Posterior vena cava (tissue), 2 donors: ENCODE measurements at places on chromosomes 12 and 14.

DNA sequence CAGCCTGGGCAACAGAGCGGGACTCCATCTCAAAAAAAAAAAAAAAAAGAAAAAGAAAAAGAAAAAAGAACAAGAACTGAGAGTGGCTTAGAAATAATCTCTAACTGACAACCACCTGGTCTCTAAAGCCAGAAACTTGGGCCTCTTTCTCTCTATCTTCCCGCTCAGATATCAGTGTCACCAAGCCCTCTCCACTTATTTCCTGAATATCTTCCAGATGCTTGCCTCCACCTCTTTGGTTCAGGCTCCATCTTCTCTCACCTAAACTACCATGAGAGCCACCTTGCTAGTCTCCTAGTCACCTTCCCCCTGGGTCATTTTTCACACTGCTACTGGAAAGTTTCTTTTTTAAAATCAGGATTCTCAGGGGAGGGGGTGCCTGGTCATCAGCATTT lies 1.8 kb upstream of the TM9SF1 start:
- no peak for DNase-seq

- no peak for DNase-seq
These were observed 24.6 kb upstream of the APOF start for GRCh38 chr12:56387152-56387736.

GRCh38 chr12:107319533-107320032 lies 226.2 kb upstream of the CRY1 start:
- DNase-seq = no peak

GRCh38 chr12:71216725-71217579 lies 59.2 kb upstream of the TSPAN8 start:
- no peak for DNase-seq

GRCh38 chr12:75977590-75977951 lies 54.0 kb downstream of the PHLDA1 start:
- DNase-seq = no peak

- no peak for DNase-seq
These were observed 1504.8 kb upstream of the TMEM132C start for GRCh38 chr12:126762150-126762549.

DNA sequence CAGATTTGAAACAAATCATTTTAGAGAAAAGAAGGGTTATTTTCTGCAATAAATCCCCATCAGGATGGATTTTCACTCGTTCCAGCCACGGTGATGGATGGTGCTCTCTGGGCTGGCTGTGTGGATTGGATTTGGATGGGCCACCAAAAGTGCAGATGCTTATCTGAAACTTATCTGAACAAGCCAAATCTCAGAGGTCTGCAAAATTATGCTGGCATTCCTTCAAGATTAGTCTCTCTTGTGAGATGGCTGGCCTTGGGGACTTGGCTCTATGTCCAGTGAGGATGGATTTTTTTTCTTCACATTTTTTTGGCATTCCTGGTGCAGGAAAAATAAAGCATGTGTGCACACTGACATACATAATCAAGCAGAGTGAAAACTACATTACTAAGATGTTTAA lies 341.9 kb downstream of the GXYLT1 start:
- no peak for DNase-seq

DNA sequence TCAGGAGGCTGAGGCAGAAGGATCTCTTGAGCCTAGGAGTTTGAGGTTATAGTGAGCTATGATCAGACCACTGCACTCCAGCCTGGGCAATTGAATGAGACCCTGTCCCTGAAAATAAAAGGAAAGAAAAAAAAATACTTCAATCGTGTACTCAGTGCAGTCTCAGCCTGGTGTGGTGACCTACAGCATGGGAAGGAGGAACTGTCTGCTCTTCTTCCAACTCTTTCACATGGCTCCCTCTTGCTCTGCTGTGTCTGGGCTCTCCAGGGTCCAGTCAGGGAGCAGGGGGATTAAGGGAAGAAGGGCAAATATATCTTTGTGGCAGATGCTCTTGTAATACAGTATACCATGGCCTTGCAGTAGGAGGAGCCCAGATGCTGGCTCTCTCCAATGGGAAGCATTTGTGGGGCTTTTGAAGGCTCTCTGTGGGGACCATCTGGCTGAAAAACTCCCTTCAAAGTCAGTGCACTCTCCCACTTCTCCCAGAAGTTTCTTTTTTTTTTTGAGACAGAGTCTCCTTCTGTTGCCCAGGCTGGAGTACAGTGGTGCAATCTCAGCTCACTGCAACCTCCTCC lies 76.6 kb upstream of the TMPO start:
- no peak for DNase-seq

GRCh38 chr14:56676042-56676441 lies 96.4 kb downstream of the TMEM260 start:
- no peak for DNase-seq

- DNase-seq = no peak
These were observed 2.2 kb downstream of the PCBP2 start for GRCh38 chr12:53453953-53454640.

GRCh38 chr12:122740351-122740750 lies 9.7 kb upstream of the HCAR1 start:
- DNase-seq = no peak

- no peak for DNase-seq
These were observed 103.3 kb upstream of the FKBP4 start for GRCh38 chr12:2691345-2692071.

GRCh38 chr12:48881686-48882314 lies 16.1 kb upstream of the RND1 start:
- DNase-seq = no peak

DNA sequence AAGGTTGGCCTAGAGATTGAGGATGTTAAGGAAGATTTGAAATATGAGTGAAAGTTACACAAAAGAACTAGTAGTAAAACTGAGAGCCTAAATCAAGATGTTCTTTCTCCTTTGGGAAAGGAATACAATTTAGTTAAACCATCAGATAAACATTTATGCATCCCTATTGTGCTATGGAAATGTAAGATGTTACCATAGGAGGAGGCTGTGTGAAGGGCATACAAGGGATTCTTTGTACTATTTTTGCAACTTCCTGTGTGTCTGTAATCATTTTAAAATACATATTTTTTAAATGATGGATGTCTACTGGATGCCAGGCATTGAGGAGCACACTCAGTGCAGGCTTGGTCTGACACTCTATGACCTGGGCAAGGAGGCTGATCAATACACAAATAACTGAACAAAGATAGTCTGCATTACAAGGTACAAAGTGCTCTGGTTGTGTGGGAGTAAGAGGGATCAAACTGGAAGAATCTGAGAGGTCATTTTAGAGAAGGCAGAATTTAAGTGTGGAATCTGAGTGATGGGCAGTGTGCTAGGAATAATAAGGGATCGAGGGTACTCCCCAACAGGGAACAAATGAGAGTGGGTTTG lies 5.8 kb upstream of the CHPT1 start:
- DNase-seq = no peak

DNA sequence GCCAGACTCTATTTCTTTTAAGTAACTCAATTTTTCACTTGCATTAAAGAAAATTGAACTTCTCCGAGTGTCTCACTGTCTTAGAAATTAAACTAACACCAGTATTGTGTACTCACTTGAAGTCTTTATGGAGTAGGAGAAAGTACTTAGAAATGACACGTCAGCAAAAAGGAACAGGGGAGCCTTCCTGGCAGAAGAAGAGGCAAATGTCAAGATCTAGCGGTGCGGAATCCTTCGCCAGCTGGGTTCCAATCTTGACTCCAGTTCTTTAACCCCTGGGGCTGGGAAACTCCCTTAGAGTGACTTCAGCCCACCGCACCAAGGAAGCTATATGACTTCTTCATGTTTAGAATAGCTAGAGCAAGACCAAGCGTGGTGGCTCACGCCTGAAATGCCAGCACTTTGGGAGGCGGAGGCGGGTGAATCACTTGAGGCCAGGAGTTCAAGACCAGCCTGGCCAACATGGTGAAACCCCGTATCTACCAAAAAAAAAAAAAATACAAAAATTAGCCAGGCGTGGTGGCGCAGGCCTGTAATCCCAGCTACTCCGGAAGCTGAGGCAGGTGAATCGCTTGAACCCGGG lies 34.4 kb downstream of the WBP11 start:
- no peak for DNase-seq

DNA sequence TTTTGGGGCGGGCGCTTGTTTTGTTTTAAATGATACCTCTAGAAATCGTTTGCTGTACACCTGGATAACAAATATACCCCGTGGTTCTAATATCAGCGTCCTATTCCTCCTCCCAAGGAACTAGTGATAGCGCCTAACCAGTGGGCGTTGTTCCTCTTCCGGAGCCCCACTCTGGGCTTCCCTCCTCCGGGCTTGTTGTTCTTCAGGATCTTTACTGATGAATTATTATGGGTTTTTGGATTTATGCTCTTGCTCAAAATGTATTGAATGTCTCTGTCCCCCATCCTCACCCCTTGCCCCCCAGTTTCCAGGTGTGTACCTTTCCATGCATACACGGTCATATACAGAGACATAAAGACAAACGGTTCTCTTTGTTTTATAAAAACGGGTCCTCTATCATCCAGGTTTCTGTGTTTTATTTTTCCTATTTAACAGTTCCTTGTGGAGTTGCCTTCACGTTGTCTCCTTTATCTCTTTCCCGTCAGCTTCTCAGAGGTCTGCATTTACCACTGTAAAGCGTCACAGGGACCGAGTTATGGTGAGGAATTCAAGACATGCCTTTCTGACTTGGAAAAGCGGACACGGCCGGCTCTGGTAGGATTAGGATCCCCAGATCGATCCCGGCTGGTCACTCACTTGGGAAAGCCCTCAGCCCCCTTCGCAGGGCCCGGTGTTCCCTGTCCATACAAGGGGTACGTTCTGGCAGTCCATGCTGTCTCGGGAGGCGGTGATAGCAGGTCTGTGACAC lies 655 bp upstream of the PLEKHG3 start:
- no peak for DNase-seq

- DNase-seq = peak; percentile 84
These were observed 32.9 kb downstream of the MAP1LC3B2 start for GRCh38 chr12:116591855-116592637.

DNA sequence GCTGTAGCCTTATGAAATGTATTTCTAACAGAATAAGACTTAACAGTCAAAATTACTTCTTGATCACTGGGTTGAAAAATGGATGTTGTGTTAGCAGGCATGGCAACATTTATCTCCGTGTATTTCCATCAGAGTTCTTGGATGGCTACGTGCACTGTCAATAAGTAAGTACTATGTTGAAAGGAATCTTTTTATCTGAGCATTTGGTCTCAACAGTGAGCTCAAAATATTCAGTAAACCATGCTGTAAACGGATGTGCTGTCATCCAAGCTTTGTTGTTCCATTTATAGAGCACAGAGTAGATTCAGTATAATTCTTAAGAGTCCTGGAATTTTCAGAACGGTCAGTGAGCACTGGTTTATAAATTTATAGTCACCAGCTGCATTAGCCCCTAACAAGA lies 15.5 kb downstream of the SCAF11 start:
- DNase-seq = no peak

DNA sequence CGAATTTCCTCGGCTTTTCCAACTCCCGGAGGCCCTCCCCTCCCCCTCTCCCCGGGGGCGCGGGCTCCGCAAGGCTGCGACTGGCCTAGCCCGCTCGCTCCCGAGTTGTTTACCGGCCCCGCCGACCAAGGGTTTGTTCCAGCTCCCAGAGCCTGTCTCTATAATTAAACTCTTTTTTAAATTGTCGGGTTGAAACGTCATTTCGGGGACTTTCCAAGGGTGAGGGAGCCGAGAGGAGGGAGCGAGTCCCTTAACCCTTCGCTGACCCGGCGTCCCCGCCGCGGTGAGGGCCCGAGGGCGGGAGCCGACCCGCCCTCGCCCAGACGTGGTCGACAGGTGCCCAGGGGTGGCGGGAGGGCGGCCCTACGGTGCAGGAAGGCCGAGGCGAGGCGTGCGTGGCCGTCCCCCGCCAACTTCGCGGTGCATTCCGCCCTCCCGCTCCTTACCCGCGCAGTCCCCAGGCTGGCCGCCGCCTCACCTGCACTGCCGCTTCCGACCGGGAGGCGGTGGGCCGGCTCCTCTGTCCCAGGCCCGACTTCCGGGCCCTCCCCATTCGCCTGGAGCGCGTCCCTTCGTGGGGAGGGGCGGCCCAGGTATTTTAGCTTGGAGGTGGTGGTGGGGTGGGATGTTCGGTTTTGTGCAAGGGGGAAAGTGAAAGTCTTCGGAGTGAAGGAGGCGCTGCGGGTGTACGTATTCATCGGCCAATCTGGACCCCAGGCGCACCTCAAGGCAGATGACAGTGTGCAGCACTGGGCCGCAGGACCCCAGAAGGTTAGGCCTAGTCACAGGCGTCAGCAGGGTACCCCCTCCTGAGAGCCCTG lies 2.9 kb upstream of the ZFP36L1 start:
- DNase-seq = peak; percentile 95

DNA sequence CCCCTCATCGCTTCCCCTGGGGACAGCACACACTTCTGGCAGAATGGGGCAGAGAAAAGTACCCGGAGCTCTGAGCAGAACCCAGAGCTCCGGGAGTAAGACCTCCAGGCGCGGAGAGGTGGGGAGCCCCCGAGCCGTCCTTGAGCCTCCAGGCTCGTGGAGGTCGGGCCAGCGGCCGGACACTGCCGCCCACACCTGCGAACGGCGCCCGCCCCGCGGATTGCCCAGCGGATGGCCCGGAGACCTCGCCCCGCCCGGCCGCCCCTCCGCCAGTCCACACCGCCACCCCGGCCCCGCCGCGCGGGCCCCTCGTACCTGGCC lies 344 bp downstream of the SPTLC2 start:
- DNase-seq = peak; percentile 87

- no peak for DNase-seq
These were observed 612 bp downstream of the VPS37B start for GRCh38 chr12:122895320-122895703.

DNA sequence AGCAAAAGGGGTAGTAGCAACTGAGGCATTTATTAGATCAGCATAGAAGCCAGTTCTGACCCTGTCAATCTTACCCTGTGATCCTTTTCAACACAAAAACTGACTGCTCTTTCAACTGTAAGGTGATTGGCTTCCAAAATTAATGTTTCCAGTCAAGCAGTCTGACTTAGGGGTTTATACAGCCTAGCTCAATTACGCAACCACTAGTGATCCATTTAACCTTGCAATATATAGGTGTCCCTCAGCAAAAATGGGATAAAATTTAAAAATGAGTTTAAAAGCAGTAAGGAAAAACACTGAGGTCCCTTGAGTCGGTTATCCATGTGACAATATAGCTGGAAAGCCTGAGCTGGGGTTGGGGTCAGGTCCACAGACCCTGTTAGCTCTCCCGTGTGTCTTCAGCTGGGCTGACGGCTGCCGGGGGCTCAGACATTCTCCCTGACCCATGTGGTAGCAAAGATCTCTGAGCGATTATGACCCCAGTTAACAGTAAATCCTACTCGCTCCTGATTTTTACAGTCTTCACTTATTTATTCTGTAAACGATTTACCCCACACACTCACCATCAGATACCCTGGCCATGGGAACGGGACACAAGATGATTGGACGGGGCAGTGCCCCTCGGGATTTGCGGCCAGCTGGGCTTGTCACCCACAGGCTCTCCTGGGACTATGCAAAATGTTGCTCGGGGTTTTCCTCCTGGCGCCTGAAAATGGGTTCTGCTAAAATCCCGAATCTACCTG lies 16.6 kb downstream of the ADGRD1 start:
- no peak for DNase-seq
